Occipital lobe (tissue), 3 donors: ENCODE measurements at places on chromosomes 6 and 20. TPM values are rescaled to one million over a fixed set of nuclear protein-coding genes. Genes with fewer than 3 reads are reported as not detected.

GRCh38 chr20:52569201-52569600 lies 377.6 kb upstream of the ZFP64 start:
- no peak for DNase-seq

GRCh38 chr6:131013495-131013894 lies 49.5 kb downstream of the EPB41L2 start:
- no peak for DNase-seq

The ATAT1 gene
- 38.4 TPM for total RNA-seq

- no peak for DNase-seq
Observed at GRCh38 chr6:51644426-51644825, 443.0 kb downstream of the PKHD1 start.

- DNase-seq, result no peak
Observed at GRCh38 chr6:89433252-89434149, 549 bp downstream of the ANKRD6 start.

DNA sequence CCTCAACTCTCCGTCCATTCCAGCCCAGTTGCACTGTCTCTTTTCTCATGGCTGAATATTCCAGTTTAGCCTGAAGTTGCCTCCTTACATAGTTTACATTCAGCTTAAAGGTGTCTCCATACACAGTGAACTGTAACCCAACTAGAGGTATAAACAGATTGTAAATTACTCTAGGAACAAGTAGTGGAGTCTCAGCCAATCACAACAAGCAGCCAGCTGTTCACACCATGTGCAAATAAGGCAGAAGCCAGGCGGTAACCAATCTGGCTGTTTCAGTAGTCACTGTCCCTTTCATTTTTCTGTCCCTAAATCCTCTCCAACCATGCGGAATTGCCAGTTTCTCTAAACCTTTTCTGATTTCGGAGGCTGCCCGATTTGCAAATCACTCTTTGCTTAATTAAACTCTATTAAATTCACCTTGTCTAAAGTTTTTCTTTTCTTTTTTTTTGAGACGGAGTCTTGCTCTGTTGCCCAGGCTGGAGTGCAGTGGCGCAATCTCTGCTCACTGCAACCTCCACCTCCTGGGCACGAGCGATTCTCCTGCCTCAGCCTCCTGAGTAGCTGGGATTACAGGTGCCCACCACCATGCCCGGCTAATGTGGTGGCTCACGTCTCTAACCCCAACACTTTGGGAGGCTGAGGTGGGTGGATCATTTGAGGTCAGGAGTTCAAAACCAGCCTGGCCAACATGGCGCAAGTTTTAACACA lies 37.6 kb upstream of the GFOD1 start:
- no peak for DNase-seq

DNA sequence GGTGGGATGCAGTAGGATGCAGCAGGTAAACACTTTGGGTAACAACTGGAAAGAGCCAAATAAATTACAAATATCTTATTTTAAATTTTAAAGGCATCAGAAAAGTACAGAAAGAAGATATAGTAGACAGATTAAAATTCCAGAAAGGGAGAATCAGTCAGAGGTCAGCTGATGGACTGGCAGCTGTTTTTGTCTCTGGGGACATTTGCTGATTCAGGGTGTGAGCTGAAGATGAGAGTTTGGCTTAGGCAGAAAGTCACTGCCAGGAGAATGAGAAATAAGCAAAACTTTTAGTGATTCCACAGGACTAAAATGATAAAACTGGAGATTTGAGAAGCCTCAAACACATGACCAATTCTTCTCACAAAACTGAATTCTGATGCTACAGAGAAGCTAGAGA lies 39.5 kb downstream of the AHI1 start:
- no peak for DNase-seq

DNA sequence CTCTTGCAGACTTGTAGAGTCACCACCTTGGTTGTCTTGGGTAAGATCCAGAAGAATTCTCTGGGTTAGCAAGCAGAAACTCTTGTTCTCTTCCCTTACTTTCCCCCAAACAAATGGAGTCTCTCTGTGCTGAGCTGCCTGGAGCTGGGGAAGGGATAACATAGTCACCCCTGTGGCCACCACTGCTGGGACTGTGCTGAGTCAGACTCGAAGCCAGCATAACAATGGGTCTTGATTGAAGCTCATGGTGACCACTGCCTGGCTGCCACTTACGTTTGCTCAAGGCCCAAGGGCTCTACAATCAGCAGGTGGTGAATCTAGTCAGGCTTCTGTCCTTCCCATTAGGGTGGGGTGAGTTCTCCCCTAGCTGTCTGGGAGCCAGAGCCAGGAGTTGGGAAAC lies 15.4 kb upstream of the ERVFRD-1 start:
- DNase-seq, result no peak
